ENCODE measurements at places on chromosomes 6 and 20.

DNA sequence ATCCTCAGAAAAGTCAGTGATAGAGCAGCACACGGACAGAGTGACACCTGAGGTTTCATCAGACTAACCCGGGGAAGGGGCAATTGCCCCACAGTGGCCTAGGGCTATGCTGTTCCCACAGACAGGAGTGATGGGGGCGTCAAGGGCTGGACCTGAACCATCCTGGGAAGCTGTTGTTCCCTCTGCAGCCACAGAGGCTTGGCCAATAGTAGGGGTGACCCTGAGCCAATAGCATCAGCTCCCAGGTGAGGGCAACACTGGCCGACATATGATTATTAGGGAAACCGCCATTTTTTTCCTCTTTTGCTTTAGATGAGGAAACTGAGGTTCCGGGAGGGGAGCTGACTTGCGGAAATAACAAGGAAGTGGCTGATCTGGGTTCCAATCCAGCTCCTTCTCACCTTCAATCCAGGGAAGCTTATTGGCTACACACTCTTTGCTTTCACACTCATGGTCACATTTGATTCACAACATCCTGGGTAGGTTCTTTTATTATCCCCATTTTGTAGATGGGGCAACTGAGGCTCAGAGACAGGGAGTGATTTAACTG lies 126.0 kb downstream of the BMP7 start:
- DNase-seq: no peak

DNA sequence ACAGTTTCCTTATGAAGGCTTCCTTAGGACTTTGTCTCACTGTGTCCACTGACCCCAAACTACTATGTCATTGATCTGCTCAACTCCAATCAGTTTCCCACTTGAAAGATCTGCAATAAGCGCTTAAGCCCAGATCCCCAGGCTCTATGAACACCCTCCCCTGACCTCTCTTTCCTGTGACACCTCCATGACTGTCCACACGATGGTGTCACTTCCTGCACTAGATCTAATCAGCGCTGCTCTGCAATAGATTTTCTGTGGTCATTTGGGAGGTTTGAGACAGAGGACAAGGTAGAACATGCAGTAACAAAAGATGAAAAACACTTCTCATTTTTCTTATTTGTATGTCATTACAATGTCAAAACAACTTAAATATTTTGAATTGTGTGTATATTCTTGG lies 304.6 kb upstream of the AGPAT4 start:
- no peak for DNase-seq

GRCh38 chr6:37344308-37344707 lies 9.5 kb upstream of the RNF8 start:
- DNase-seq: no peak

GRCh38 chr6:24827162-24827561 lies 28.4 kb upstream of the ARMH2 start:
- no peak for DNase-seq

GRCh38 chr6:91664327-91664959 lies 1077.6 kb upstream of the MAP3K7 start:
- no peak for DNase-seq

GRCh38 chr6:138652824-138653223 lies 120.7 kb upstream of the CCDC28A start:
- no peak for DNase-seq
